ENCODE measurements at places on chromosomes 4 and X.

DNA sequence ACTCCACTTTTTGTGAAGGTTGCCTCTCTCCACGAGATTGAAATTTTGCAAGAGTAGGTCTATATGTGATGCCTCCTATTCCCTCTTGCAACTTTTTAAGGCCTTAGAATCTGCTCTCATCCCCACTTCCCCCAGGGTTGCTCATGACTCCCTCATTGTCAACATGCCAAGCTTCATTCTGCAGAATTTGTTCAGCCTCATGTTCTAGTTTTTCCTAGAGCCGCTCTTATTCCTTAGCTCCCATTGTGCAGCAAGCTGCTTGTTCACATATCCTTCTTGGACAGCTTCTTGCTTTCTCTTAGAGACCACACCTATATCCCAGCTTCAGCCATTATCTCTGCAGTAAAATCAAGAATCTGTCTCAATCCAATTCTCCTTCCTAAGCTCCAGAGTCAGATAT, 82.4 kb downstream of the CNGA2 start:
- DNase-seq, result no peak

DNA sequence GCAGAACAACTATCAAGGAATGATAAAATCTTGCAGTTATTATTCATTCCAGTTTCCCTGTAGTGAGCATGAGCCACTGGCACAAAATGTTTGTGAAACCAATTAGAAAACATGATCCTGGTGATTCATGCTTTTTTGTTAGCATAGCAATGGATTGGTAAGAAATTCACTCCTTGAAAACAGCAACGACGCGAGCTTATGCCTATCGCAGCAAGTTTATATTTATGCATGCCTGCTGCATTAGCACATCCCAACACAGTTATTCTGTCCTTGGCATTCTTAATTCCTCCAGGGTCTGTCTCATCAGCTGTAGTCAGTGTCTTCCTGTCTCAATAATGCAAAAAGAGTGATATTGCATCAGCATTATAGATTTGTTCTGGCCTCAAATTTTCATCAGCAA, 975.9 kb downstream of the STIM2 start:
- no peak for DNase-seq

- DNase-seq, result no peak
Observed at GRCh38 chrX:115333446-115333845, 43.9 kb downstream of the LUZP4 start.

GRCh38 chrX:136138939-136139338, 8.4 kb upstream of the FHL1 start:
- no peak for DNase-seq

DNA sequence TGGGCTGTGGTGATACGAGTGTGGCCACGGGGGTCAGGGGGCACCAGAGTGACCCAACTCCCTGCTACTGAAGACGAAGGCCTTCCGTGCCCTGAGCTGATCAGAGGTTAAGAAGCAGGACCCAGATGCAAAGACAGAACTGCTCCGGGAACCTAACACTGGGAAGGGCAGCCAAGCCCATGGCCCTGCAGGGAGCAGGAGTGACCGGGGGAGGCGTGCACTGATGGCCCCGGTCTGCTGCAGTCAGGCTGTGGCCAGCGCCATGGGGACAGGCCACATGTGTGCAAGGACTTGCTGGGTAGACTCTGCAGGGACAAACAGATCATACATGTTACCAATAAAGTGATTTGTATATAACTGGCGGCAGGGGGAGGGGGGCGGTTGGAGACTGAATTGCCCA, 74.6 kb downstream of the ACOX3 start:
- no peak for DNase-seq

GRCh38 chr4:121064482-121064881, 7.9 kb downstream of the NDNF start:
- DNase-seq, result no peak

- DNase-seq, result no peak
Observed at GRCh38 chr4:26126994-26127393, 193.8 kb upstream of the RBPJ start.

DNA sequence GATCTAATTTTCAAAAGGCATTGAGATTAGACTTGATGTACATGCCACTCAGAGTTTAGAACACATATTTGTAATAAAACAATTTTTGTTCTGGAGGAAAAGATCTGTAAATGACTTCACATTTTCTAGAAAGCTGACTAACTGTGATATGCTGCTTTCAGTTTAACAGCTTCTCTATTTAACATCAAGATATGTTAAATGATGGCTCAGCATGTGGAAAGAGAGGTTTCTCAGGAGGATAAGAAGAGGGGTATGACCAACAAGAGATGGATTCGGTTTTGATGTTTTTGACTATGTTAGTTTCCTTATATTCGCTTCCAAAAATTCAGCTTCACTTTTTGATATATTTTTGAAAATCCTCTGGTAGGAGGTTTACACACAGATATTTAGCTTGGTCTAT, 698.7 kb downstream of the GLUD2 start:
- no peak for DNase-seq

GRCh38 chr4:173415092-173415491, 16.2 kb upstream of the SCRG1 start:
- no peak for DNase-seq

DNA sequence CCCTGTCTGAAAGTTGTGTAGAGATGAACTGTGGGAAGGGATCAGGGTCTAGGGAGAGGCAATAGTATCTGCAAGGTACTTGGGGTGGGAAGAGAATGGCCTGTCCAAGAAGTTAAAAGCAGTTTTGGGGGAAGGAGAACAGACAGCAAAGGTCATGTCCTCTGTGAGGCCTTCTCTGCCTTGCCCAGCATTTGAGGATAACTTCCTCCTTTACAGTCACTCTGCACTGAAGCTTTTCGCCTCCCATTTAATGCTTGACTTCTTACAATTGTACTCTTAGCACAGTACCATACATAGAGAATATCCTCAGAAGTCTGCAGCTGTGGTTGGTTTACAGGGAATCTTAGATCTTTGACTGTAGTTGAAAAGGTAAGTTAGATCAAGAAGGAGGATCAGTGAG, 121.8 kb upstream of the AP1S2 start:
- DNase-seq, result no peak

DNA sequence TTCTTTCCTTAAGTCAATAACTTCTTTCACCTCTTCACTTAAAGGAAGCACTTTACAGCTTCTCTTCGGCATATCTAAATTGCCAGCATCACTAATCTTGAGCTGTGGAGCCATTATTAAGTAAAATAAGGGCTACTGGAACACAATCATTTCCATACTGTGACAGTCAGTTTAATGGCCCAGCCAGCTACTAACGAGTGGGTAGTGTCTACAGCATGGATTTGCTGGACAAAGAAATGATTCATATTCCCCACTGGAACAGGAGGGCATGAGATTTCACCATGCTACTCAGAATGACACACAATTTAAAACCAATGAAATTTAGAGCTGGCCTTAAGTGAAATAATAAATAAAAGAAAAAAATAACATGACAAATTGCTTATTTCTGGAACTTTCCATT, 72.1 kb downstream of the DDIT4L start:
- no peak for DNase-seq

DNA sequence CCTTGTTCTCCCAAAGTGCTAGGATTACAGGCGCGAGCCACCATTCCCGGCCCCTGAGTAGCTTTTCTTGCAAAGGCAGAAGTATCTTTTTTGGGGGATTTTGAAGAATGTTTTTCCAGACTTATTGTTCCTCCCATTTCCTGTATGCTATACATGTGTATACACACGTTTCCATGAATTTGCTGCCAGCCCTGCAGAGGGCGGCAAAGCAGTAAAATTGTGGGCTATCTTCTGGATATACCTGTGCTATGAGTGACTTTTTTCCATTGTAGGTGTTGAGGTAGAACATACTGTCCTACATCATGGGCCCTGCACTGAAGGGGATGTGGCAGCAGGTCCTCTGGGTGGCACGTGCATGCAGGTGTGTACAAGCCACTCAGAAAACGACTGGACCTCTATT, 16.9 kb upstream of the MED28 start:
- no peak for DNase-seq

DNA sequence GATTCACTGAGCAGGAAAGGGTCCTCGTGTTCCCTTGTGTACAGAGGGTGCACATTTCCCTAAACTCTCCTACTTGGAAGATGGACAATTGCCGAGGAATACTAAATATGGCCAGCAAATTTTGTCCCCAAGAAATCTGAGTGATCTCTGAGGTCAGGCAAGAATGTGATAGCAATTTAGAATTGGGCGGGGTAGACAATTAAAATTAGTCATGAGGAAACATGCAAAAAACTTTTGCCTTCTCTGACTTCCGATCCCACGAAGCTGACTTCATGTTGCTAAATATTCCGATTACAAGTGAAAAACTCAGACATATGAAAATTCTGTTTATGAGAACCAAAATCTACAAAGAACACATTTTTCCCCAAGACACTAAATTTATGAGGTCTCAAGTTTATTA, 453.9 kb upstream of the ZFP42 start:
- no peak for DNase-seq

Measured in activated T-helper 2 cell treated with anti-CD3 and anti-CD28 coated beads, Interferon-gamma antibody, Interleukin-2, Interleukin-4, amounts not matched to agents 10 μg/mL and 5 μg/mL and 100 μg/mL, durations not matched to agents 14 hours and 24 hours and 36 hours (primary cell).